ENCODE measurements at places on chromosomes 2 and 18. TPM values are rescaled to one million over a fixed set of nuclear protein-coding genes. Genes with fewer than 3 reads are reported as not detected.
A peak's percentile ranks its signal among the peaks of the same experiment; 100 is the strongest.

TTN gene
- 20.8 TPM for total RNA-seq

GRCh38 chr18:60248336-60249330 lies 123.9 kb downstream of the MC4R start:
- no peaks in the 10 kb centered on the region for H3K36me3 ChIP-seq
- H3K4me3 ChIP-seq = no peak overlapping the region
- no peak overlapping the region for H3K27ac ChIP-seq

DNA sequence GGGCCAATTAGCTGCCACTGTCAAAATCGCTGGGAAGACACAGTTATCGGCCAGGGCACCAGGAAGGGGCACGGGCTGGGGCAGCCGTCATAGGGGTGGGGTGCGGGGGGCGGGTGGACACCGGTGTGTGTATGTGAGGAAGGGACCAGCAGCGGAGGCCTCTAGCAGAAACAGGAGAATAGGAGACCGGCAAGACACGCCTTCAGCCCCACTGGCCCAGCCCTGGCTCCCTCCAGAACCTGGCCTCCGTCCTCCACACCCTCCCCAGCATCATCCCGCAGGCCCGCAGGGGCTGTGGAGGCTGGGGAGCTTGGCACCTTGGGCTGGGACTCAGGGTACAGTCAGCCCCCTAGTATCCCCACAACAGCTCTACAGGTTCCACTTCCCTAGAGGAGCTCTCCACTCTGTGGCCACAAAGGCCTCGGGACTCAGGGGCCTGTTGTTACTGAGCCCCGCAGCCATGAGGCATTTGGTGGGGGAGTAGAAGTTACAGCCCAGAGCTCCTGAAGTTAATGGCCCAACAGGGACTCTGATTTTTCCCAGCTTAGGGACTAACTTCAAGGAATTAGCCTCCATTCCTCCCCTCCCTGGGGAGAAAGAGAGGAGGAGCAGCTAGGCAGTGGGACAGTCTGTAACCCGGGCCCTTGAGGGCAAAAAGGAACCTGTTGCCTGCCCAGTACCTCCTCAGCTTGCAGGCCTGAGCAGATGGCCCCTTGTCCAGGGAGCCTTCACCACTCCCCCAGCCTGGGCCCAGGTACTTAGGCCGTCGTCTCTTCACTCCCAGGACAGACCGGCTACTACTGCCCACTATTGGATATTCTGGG lies 19.9 kb downstream of the SH2D6 start:
- peaks cover 43% of the 10 kb centered on the region for H3K4me1 ChIP-seq
- no peak for DNase-seq
- H3K27me3 ChIP-seq = no peaks in the 10 kb centered on the region
- H3K27ac ChIP-seq = peak overlapping the region; percentile 80

GRCh38 chr2:147045113-147045512 lies 799.7 kb upstream of the ACVR2A start:
- peaks cover 2% of the 10 kb centered on the region for H3K4me1 ChIP-seq
- no peak overlapping the region for H3K4me3 ChIP-seq
- DNase-seq = peak; percentile 17
- no peak overlapping the region for H3K27ac ChIP-seq

MC5R gene
- not detected for total RNA-seq
